ENCODE measurements at places on chromosomes 16 and 17. TPM values are rescaled to one million over a fixed set of nuclear protein-coding genes. Genes with fewer than 3 reads are reported as not detected.

CMTM1 gene
- total RNA-seq = 4.0 TPM

DNA sequence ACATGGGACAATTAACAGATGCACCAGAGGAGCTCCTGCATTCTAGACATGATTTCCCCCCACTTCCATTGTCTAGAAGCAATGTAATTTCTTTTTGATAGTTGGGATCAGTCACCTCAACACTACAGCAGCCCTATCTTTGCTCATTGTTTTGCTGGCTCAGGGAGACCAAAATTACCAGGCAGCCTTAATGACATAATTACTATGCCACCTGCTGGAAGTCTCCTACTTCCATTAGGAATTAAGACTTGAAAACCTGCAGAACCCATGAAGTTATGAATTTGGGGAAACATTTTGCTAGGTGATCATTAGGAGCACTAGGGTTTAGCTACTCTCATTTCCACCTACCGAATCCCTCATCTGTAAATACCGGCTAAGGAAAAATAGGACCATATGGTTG, 312.0 kb upstream of the CA10 start:
- DNase-seq = no peak

APOBR gene
- total RNA-seq = 61.3 TPM

DNA sequence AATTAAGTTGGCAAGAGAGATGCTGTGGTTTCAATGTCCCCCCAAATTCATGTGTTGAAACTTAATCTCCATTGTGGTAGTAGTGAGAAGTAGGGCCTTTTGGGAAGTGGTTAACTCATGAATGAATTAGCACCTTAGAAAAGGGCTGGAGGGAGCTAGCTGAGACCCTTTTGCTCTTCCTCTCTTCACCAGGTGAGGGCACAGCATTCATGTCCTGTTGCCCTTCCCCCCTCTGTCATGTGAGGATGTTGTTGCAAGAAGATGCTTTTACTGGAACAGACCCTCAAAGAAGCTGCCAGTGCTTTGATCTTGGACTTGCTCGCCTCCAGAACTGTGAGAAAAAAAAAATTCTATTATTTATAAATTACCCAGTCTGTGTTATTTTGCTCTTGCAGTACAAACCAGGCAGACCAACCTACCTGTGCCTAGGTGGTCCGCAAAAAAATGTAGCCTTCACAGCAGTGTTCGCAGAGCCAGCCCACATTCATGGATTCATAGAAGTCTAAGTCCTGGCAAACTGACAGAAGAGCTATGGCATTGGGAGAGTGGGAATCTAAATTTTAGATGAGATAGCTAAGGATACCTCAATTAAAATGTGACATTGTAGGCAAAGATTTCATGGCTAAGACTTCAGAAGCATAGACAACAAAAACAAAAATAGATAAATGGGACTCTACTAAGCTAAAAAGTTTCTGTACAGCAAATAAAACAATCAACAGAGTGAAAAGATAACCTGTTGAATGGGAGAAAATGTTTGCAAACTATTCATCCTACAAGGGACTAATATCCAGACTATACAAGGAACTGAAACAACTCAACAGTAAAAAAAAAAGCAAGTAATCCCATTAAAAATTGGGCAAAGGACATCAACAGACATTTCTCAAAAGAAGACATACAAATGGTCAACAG, 32.0 kb upstream of the ABCA5 start:
- no peak for DNase-seq

DNA sequence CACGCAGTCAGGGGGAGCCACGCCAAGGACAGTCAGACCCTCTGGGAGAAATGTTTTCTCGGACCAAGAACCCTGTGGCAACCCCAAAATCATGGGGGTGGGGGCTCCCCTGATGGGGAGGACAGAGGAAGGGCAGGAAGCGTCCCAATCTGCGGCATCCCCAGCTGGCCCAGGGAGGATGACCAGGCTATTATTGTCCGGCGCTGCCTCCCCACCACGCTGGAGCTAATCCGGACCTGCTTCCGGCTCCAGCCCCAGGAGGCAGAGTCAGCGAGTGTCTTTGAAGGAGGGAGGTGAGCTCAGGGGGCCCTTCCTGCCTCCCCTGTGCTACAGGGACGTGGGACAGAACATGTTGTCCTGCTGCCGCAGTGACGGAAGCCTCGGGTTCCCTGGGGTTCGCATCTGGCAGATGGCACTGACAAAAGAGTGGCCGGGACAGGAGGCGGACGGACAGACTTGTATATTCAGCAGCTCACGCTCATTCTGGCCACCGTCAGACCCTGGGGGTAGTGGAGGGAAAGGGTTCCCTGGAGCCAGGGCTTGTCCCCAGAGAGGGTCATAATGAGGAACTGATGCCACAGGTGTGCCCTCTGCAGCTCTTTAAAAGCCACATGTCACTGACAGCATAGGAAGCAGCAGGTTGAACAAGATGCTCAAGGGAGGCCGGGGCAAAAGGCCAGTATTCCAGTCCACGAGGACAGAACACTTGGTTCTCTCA, 54.3 kb upstream of the CDC42EP4 start:
- no peak for DNase-seq

GRCh38 chr17:17088541-17089525, 46.6 kb downstream of the MPRIP start:
- DNase-seq = peak; percentile 4

DNA sequence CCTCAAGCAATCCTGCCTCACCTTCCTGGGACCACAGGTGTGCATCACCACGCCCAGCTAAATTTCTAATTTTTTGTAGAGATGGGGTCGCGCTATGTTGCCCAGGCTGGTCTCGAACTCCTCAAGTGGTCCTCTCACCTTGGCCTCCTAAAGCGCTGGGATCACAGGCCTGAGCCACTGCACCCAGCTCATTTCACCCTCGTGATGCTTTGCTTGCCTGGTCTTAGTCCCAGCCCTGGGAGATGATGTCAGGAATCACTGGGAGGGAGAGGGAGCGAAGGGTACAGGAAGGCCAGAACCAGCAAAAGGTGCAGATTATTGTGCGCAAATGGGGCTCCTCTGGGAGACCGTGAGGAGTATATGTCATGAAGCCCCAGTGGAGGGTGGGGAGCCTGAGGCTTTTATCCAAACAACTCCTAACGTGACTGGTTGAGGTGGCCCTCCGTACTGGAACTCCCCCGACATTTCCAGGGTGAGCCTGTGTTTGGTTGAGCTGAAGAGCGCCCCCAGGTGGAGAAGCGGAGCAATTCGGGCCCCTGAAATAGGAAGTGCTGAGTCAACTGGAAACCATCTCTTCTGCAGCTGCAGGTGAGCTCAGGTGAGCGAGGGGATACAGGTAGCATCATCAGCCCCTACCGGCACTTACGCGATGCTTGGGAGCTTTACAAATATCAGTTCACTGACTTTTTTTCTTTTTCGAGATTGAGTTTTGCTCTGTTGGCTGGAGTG, 41.2 kb upstream of the HAPSTR1 start:
- no peak for DNase-seq

DNA sequence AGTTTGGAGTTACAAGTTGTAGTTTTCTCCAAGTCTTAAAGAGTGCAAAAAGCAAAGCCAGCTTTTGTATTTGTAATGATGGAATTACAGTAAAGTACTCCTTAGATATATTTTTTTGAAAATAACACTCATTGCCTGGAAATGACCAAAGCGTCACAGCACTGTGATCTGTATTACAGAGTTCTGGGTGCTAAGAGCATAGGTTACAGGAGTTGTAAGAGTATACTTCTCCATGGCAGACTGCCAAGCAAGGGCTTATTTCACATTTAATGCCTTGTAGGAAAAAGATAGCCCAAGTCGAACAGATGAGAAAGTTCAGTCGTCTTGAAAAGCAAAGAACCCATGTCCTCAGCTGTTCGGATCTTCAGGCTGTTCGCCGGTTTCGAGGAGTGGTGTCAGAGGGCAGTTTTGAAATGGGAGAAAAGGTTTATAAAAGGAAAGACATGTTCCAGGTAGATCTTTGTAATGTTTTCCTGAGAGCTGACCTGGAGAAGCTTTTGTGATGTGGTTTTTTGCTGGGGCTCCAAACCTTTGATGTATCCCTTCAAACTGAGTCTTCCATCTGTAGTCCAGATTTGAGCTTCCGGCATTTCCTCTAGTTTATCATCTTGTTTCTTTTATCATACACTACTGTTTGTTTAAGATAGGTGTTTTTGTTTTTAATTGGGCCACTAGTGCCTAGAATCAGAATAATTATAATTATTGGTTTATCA, 41.3 kb downstream of the ERCC4 start:
- no peak for DNase-seq

- no peak for DNase-seq
Observed at GRCh38 chr16:87942680-87943079, 6.4 kb upstream of the CA5A start.

COG1 gene
- total RNA-seq = 78.2 TPM

GRCh38 chr16:63717806-63718205, 1404.1 kb downstream of the CDH11 start:
- DNase-seq = no peak

- DNase-seq = no peak
Observed at GRCh38 chr16:2843526-2843925, 13.4 kb downstream of the ZG16B start.

DNA sequence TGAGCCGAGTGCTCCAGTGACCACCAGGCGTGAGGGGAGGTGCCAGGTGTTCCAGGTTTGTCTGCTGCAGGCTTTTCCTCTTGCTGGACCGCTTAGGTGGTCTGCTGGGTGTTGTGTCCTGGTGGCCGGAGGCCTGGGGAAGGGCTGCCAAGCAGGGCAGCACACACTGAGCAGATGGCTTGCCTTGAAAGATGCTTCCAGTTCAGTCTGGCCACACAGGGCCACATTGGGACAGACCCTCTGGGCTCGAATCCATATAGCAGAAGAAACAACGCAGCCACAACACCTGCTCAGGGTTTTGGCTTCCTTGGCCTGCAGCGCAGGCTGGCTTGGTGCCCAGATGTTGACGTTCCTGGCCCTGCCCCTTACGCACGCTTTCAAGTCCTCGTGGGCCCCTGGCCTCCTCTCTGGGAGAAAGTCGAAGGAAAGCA, 24.8 kb downstream of the GINS2 start:
- peak; percentile 55 for DNase-seq

- DNase-seq = no peak
Observed at GRCh38 chr16:52613508-52613907, 66.6 kb upstream of the TOX3 start.

ABCA6 gene
- 51.6 TPM for total RNA-seq

- DNase-seq = no peak
Observed at GRCh38 chr16:4096509-4096908, 19.7 kb downstream of the ADCY9 start.

OR4D2 gene
- total RNA-seq = not detected

DNA sequence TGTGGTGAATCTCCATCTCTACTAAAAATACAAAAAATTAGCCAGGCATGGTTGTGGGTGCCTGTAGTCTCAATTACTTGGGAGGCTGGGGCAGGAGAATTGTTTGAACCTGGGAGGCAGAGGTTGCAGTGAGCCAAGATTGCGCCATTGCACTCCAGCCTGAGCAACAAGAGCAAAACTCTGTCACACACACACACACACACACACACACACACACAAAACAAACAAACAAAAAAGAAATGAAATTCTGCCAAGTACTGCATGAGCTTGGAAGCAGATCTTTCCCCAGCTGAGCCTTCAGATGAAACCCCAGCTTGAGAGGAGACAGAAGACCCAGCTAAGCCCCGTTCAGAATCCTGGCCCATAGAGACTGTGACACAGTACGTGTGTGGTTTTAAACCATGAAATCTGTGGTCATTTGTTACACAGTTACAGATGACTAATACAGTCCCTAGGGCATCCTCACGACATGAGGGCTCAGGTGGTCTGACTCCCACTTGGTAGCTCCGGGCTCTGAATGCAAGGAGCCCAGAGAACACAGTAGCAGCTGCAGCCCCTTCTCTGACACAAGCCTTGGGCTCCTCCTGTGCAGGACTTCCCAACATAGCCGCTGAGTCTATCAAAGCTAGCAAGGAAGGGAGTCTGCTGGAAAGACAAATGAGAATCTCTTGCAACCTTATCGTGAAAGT, 132.8 kb downstream of the SEC14L1 start:
- no peak for DNase-seq

AIPL1 gene
- total RNA-seq = not detected

DNA sequence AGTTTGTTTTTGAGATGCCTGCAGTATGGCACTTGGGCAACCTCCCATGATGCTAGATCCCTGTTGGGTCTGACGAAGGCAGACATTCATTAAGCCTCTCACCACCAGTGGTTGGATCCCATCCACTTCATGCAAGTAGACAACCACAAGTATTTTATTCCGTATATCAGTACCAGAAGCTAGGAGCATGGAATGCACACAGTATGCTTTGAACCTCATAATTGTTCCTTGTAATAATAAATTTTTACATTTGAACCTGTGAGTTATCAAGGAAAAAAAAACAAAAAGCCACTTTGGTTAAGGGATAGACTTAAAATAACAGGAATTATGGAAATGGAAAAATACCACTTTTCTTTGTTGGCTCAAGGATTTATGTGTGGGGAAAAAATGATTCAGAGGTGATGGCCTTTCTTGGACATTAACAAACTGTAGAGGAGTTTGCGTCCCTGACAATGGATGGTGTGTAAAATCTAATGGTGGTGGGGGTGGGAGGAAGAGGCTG, 107.1 kb upstream of the KCNJ16 start:
- DNase-seq = no peak

- peak; percentile 67 for DNase-seq
Observed at GRCh38 chr17:1999557-2000251, 25.4 kb downstream of the RTN4RL1 start.

CLEC18B gene
- not detected for total RNA-seq

DNA sequence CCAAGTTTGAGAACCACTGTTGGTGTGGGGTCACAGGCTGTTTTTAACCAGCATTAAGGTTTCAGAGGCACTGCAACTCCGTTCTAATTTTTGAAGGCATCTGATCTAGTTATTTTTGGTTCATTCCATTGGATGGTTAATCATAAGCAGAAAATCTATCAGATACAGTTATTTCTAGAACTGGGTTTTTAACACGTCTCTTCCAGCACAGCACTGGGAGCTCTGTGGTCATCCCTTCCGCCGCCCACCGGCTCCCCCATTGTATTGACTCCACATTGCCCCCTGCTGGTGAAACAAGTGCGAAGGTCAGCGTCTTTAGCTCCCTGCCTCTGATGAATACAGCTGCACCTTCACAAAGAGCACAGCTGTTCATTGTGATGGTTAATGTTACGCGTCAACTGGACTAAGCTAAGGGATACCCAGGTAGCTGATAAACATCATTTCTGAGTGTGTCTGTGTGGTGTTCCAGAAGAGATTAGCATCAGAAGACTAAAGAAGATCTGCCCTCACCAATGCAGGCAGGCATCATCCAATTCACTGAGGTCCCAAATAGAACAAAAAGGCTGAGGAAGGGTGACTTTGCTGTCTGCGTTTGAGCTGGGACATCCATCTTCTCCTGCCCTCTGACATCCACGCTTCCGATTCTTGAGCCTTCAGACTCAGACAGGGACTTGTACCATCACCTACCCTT, 8.5 kb downstream of the CCL18 start:
- DNase-seq = peak; percentile 61

DNA sequence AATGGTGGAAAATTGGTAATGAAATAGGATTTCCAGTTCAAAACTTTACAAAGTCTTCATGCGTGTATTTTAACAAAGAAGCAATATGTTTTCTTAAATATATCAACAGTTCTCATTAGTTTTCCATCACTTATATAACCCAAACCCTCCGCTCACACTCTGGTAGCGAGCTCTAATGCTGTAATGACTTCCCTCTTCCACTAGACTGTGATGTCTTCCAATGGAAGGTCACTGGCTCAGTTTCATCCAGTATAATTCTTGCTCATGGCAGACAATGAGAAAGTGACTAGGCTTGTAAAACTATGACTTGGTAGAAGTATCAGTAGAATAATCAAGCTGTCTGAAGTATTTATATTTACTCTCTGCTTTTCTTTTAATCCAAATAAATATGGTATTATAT, 32.8 kb downstream of the NETO2 start:
- no peak for DNase-seq

- no peak for DNase-seq
Observed at GRCh38 chr17:77829843-77830799, 128.4 kb upstream of the TNRC6C start.
